ENCODE measurements at places on chromosomes 16 and 17.

- DNase-seq = no peak
Measured at GRCh38 chr17:39601758-39602532, 5.8 kb downstream of the NEUROD2 start.

DNA sequence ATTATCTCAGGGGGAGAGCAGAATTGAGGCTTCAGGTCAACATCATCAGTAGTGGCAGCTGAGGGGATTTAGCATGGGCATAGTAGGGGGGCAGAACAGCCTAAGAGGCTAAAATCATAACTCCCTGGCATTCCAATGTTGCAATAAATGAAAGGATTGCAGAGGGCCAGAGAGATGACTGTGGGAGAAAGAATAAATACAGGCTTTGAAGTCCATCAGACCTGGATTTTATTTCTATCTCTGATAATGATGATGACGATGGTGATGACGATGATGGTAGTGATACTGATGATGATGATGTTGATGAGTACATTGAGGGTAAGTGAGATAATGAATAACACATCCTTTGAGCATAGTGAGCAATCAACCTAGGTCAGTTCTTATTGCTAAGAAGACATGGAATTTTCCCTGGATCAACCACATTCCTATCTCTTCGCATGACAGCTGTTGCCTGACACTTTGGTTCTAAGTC lies 107.4 kb upstream of the CDH11 start:
- DNase-seq = no peak

DNA sequence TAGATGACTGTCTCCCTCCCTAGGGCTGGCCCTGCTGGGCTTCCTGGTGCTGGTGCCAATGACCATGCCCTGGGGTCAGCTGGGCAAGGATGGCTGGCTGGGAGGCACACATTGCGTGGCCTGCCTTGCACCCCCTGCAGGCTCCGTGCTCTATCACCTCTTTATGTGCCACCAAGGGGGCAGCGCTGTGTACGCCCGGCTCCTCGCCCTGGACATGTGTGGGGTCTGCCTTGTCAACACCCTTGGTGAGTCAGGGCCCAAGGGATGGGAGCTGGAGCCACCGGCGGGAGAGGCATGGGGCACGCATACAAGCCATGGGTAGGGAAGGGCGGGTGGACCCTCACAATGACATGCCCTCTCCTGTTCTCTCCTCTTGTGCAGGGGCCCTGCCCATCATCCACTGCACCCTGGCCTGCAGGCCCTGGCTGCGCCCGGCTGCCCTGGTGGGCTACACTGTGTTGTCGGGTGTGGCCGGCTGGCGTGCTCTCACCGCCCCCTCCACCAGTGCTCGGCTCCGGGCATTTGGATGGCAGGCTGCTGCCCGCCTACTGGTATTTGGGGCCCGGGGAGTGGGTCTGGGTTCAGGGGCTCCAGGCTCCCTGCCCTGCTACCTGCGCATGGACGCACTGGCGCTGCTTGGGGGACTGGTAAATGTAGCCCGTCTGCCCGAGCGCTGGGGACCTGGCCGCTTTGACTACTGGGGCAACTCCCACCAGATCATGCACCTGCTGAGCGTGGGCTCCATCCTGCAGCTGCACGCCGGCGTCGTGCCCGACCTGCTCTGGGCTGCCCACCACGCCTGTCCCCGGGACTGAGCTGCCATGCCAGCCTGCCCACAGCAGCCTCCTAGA lies 2.2 kb downstream of the PAQR4 start:
- no peak for DNase-seq

DNA sequence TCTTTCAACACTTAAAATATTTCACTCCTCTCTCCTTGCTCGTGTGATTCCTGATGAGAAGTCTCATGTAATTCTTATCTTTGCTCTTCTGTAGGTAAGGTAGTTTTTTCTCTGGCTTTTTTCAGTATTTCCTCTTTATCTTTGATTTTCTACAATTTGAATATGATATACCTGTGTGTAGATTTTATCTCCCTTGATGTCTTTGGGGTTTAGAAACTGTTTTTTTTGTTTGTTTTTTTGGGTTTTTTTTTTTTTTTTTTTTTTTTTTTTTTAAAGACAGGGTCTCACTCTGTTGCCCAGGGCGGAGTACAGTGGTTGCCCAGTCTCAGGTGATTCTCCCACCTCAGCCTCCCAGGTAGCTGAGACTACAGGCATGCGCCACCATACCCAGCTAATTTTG lies 26.6 kb downstream of the MOSMO start:
- DNase-seq = no peak

DNA sequence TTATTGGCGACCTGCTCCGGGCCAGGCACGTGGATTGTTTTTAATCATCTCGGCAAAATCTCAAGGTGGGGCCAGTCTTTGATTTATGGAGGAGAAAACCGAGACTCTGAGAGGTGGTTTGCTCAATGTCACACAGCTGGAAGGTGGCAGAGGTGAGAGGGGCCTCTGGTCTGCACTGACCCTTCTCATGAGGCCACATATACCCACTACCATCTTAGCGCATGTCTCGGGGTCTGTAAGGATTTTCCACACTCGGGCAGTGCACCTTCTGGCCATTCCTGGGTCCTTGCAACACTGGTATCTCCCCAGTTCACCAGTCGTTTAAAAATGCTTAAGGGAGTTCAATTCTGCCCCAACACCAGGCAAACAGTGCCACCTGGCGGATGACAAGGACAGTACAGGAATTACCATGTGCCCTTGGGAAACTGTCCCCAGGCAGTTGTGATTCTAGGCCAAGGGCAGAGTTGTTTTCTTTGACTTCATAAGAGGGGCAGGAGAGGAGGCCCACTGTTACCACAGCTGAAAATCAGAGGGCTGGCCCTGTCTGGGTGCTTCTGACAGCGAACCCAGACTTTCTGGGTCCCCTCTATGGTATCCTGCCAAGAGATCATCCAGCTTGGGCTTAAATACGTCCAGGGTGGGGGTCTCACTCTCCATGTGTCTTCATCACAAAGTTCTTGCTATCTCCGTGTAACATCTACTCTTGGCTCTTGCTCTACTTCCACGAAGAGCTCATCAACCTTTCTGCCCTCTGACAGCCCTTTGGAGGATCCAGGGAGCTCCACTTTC lies 39.4 kb upstream of the RAI1 start:
- peak; percentile 82 for DNase-seq

- no peak for DNase-seq
Measured at GRCh38 chr16:53599548-53599947, 96.5 kb upstream of the AKTIP start.

- DNase-seq = no peak
Measured at GRCh38 chr17:80780381-80781198, 211.1 kb upstream of the CHMP6 start.

DNA sequence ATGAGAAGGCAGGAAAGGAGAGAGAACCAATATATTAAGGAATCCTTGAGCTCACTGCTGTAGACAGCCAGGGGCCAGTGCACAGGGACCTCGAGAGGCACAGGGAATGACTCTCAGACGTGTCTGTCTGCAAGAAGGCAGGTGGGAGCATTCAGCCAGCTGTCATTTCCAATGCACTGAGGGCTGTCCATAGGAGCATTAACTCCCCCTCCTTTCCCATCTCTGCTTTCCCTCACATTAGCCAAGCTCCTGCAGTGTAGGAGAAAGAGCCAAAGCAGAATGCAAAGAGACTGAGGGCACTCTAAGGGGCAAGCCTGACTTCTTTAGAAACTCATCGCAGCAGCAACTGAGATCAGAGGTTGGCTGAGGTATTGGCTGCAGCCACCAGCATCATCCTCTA lies 218.3 kb downstream of the CDH13 start:
- DNase-seq = no peak

DNA sequence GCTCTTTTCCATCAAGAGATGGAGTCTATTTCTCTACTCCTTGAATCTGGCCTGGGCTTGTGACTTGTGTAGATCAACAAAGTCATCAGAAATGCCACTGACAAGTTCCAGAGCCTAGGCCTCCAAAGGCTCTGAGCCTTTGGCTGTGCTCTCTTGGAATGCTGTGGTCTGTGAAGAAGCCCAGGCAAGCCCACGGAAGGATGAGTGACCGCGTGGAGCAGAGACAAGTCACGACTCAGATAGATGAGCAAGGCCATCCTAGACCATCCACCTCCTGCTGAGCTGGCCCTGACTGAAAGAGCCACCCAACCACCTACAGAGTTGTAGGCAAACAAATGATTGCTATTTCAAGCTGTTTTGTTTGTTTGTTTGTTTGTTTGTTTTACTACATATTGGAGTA lies 11.6 kb upstream of the ICAM2 start:
- DNase-seq = no peak

DNA sequence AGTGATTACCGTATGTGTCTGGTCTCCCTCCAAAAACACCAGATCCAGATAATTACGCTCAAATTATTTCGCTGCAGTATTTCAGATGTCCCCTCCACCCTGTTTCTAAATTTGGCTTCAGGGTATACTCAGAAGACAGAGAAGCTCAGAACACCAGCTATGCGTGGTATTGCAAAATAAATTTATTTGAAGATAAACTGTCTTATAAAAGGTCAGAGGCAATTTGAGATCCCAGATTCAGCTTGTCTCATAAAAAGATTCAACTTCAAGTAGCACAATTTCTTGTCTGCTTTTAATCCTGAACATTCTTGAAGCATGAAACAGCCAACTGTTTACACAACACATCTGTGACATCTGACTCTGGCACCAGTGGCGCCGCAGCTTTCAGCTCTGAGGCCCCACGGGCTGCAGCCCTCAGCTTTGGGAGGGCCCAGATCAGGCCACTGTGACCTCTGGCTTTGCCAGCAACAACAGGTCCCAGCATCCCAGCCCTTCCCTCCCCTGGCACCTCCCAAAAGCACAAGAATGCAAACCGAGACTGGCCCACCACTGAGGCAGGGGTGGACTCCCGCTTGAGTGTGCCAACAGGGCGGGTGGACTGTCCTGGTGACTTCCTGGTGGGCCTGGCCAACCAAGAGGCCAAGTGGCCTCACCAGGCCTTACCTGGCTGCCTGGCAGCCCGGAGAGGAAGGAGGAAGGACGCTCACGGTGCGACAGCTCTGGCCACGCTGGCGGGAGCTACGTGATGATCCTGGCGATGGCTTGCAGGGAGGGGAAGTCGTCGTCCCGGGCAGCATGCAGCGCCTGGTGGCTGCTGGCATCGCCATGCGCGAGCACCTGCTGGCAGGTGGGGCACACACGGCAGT lies 8.0 kb downstream of the SYNGR3 start:
- no peak for DNase-seq
